ENCODE measurements at places on chromosomes 11 and 22.

GRCh38 chr22:44947846-44948245, 62.0 kb downstream of the PHF21B start:
- no peak for DNase-seq

GRCh38 chr11:115159207-115159606, 345.0 kb downstream of the CADM1 start:
- no peak for DNase-seq

GRCh38 chr11:8533332-8533731, 60.7 kb downstream of the STK33 start:
- DNase-seq, result no peak

DNA sequence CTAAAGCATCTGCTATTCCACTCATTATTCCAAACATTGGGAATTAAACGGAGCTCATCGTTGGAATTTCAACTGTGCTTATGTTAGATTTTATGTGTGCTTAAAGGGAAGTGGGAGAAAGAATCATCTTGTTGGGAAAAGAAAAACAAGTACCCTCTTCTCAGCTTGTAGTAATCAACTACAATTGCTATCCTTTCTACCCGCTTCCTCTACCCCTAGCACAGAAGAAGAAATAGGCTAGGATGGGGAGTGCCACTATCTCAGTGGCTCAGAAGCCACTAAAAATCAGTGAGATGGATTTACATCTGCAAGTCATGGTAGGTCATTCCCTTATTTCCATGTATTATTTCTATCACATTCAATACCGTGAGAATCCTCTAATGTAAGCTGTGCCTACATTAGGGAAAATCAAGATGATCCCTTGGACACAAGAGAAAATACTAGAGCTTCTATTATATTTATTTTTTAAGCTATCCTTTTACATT, 97.9 kb upstream of the CD44 start:
- no peak for DNase-seq

- no peak for DNase-seq
Measured at GRCh38 chr11:79060081-79060953, 380.5 kb downstream of the TENM4 start.

DNA sequence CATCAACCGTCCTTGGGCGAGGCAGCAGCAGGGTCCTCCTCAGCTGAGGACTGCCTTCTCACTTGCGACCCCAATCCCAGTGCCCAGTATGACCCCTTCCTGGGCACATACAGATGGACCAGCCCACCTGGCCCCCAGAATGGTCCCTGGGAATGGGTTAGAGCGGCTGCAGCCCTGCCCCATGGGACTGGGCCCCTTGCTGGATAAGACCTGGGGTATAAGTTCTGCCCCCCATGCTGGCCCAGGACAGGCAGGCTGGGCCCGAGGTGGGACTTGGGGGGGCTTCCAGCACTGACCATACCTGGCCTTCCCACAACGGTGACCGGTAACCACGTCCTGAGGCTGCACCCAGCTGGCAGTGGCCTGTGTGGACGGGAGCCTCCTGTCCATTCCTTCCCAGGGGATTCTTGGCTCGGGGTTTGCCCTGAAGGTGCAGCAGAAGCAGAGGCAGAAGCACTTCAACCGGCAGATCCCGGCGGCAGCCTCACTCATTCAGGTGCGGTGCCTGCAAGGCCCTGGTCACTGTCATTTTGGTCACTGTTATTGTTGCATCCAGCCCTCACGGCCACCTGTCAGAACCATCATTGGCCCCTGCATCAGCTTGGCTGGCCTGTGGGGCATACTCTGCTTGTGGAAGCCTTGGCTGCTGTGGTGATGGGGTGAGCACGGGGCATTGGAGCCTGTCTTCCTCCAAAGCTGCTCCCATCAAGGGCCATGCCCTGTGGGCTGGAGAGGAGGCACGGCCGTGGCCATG, 114.8 kb downstream of the KCNQ1OT1 start:
- DNase-seq, result no peak

- no peak for DNase-seq
Measured at GRCh38 chr22:17699696-17700340, 61.3 kb downstream of the BCL2L13 start.

- no peak for DNase-seq
Measured at GRCh38 chr11:80815752-80816453, 1375.1 kb upstream of the TENM4 start.

- no peak for DNase-seq
Measured at GRCh38 chr11:17684550-17684949, 34.8 kb upstream of the MYOD1 start.

- no peak for DNase-seq
Measured at GRCh38 chr11:83713708-83714107, 427.5 kb upstream of the CCDC90B start.

Data from BJ (cell line).